HCEC 1CT (cell line): ENCODE measurements at places on chromosomes 11 and 22.
A peak's percentile ranks its signal among the peaks of the same experiment; 100 is the strongest.

DNA sequence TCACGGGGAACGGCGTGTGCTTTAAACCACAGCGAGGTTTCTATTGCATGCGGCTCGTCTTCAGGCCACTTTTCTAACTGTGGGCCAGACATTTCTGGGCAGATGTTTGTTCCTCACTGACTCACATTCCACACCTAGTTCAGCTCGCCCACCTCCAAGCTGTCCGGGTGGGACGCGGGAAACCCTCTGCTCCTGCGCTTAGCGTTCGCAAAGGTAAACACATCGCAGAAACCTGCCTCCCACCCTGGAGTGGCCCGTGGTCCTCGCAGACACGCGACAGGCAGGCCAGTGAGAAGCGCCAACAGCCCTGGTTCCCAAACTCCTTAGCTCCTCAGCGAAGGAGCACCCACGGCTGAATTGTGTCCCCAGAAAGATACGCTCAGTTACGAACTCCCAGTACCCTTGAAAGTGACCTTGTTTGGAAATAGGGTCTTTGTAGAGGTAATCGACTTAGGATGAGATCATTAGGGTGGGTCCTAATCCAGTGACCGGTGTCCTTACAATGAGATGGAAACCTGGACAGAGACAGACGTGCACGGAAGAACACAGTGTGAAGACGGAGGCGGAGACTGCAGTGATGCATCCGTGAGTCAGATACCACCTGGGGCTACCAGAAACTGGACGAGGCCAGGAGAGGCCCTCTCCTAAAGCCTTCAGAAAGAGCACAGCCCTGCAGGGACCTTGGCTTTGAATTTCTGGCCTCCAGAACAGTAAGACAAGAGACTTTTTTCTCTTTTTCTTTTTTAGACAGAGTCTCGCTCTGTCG lies 82.7 kb downstream of the CELSR1 start:
- DNase-seq = no peak

GRCh38 chr11:122126024-122126688 lies 10.1 kb upstream of the BLID start:
- no peak for DNase-seq

DNA sequence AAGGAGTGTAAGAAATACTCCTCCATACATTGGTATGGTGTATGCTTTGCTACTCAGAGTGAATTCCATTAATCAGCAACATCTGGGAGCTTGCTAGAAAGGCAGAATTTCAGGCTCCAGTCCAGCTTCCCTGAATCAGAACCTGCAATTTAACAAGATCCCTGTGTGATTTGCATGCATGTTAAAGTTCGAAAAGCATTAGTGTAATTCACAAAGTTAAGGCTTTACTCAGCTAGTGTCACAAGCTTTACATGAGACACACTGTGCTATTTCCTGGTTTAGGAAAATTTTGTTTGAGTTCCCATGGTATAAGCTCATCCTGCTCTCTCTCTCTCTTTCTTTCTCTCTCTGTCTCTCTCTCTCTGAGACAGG lies 37.0 kb upstream of the HEPHL1 start:
- no peak for DNase-seq

DNA sequence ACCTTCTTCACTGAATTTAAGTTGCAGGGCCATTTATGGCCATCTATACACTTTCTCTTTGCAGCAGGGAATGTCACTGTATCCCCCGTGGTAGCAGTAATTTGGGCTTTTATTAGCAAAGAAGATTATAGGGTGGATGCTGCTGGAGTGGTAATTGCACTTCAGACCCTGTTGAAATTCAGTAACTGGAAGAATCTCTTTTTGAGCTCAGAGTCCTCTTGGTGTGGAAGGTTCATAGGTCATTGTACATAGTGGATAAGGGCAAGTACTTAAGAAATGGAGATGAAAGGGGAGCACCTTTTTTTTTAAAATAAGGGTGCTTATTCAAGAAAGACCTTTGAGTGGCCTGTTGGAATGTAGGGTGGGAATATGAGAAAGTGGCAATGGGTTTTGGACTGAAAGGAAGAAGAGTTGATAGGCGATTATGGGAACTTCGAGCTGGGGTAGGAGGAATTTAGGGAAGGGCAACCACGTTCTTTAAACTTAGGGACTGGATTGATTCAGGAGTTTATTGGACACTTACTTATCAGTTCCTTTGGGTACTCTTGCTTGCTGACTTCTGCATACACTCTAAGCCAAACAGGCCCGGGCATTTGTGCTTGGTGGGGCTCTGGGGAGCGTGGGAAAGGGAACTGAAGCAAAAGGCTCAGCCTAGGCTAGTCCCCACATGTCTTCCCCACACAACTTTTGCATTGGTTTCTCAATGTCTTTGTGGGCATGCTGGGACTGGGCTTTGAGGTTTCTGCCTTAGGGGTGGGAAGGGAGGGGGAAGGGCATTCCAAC lies 26.5 kb downstream of the CTNND1 start:
- DNase-seq = no peak

DNA sequence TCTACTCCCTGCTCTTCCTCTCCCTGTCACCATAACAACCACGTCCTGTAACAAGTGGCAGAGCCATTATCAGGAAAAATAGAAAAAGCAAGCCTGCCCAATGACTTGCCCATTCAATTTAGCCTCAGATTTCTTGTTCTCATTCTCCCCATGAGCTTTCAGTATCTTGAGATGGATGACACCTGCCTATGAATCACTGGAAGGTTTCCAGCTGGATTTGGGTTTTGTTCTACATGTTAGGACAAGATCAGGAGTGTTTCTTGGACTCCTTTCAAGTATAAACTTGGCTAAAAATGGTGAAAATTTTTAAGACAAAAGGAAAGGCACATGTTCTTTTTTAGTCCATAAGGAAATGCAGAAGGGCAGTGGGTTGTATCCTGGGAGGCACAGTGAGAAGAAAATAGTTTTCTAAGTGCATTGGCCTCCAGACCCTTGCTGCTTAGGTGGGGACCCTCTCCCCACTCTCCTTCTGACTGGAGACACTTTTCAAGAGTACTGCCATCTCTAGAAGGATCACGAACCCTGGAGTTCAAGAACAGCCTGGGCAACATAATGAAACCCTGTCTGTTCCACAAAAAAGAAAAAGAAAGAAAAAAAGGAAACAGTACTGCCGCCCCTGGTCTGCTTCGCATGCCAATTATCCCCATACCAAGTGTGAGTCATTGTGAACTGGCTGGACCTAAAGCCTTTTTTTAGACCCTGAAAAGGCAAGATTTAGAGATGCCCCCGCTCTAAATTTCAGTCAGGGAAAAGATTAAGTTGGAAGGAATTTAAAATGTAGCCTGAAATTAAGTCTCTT lies 51.0 kb downstream of the MTNR1B start:
- peak; percentile 86 for DNase-seq

DNA sequence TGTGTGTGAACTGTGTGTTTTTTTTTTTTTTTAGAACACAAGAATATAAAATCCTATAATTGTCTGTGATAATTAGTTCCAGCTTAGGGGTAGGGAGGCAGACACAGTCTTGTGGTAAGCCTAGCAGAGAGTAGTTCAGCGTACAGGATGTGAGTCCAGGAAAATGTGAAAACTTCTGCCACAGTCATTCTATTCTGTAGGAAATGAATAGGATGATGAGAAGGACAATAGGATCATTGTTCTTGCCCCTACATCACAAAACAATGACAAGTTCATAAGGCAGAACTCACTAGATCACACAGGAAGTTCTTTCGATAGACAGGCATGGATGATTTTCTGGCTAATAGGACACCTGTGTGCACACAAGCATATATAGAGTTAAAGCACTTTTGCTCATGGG lies 132.2 kb downstream of the NAV2 start:
- DNase-seq = no peak

DNA sequence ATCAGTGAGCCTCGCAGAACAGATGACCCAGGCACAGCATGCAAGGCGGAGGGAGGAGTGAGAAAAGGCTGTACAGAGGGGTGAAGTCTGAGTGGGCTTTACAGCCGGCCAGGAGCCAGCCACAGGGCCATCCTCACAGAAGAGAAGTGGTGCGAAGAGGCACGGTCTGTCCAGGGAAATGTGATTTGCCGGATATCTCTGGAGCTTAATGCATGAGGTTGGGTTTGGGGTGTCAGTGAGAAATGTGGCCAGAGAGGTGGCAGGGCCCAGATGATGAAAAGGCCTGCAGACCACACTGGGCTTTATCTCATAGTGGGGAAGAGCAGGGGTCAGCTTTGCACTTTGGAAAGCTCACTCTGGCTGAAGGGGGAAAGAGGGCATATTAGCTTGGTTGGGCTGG lies 255.2 kb downstream of the BUD13 start:
- DNase-seq = no peak

GRCh38 chr11:95341221-95341620 lies 110.2 kb upstream of the SESN3 start:
- DNase-seq = peak; percentile 42

DNA sequence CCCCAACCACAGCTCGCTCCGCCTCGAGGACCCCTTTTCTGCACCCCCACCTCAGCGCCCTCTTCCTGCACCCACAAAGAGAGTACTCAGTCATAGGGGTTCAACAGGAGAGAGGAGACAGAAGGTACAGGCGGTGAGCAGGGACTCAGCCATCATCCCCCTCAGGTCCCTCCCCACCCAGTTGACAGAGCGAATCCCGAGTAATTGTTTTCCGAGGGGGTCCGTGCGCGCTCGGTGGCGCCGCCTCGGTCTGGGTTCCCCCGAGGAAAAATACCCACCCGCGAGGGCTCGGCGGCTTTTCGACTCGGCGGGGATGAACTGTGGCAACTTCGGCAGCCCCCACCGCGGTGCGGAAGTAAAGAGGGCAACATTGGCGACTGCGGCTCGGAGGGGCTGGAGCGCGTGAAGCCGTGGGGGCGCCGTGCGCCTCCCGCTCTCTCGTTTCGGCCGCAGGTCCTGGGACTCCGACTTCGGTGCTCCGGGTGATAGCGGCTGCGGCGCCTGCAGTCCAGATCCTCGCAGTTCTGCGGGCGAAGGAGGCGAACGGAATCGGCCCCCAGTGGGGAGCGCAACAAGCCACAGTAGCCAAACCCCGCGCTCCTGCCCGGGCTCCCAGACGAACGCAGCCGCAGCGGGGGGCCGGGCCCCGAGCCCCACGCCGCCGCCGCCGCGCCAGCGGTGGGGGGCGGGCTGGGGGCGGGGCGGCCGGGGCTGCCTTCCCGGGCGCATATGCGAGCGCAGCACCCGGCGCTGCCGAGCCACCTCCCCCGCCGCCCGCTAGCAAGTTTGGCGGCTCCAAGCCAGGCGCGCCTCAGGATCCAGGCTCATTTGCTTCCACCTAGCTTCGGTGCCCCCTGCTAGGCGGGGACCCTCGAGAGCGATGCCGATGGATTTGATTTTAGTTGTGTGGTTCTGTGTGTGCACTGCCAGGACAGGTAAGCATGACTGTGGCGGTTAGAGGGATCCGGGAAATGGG lies at the start of gene NELL1:
Gene NELL1, plus strand, starts transcription at position 743 of the 976 bp plus-strand sequence.
- no peak for DNase-seq

DNA sequence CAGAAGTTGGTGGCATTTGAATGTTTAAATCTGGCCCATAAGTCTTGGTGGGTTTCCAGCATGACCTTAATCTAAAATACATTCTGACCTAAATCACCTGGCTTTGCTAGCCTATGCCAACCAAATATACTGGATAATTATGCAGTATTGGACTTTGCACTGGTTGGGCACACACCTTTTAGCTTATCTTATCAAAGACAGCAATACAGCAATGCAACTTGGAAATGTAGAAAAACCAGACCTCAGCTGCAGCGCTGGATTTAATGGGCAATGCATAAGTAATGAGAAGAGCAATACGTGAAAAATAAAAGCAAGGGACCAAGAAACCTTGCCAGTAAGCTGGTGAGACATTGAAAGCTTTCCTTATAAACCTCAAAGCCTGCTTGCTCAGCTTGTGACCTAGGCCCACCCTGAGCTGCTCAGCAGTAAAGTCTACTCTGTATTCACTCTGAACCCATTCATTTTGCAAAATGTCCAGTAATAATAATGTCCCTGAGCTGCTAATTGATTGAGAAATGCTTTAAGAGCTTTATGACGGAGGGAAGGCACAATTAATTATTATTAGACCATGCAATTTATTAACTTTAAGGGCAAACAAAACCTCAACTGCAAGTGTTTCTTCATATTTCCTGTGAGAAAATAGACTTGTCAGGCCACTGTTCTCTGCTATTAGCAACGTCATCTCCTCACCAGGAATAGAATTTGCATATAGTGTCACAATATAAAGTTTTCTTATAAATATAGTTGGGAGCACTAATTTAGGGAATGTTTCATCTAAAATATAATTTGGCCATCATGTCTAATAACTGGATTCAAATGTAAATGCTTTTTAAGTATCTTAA lies 49.4 kb upstream of the CEP295 start:
- DNase-seq = no peak

DNA sequence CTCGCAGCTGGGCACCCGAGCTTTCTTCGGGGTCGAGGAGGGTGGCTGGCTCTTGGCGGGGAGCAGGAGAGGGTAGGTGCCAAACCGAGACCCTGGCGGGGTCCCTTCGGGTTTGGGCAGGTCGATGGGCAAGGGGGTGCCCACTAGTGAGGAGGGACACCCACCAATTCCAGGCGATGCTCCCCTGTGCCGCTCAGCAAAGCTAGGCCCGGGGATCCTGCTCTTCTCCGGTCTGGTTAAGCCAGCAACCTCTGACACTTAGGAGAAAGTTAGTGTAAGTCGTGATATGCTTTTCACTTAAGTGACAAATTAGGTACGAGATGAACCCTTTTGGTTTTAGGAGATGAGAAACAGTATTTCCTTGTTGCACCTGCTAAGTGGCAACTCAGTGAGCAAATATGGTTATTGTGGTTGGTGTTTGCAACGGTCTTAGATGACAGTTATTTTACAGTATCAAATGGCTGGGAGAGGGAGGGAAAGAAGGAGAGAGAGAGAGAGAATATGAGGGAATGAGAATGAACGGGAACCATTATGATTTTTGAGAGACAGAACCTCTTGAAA lies 565 bp downstream of the NUCB2 start:
- peak; percentile 47 for DNase-seq

GRCh38 chr11:59523541-59523940 lies 12.2 kb downstream of the OR4D9 start:
- no peak for DNase-seq

DNA sequence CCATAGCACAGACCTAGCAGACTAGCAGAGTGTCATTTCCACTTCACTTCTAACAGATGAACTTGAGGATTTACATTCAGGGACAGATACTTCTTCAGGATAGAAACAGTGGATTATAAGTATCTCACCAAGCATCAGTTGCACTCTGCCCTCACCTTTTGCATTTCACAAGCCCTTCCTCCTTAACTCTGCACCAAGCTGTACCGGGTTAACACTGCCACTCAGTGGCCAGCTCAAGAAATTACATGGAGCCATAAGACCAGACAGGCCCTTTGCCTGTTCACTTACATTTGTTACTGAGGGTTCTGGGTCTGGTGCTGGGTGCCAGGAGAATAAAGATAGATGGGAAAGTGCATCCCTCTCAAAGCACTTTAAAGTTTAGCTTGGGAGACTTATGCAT lies 309.8 kb downstream of the SHANK2 start:
- DNase-seq = no peak
